ENCODE measurements at places on chromosomes 12 and 14.

DNA sequence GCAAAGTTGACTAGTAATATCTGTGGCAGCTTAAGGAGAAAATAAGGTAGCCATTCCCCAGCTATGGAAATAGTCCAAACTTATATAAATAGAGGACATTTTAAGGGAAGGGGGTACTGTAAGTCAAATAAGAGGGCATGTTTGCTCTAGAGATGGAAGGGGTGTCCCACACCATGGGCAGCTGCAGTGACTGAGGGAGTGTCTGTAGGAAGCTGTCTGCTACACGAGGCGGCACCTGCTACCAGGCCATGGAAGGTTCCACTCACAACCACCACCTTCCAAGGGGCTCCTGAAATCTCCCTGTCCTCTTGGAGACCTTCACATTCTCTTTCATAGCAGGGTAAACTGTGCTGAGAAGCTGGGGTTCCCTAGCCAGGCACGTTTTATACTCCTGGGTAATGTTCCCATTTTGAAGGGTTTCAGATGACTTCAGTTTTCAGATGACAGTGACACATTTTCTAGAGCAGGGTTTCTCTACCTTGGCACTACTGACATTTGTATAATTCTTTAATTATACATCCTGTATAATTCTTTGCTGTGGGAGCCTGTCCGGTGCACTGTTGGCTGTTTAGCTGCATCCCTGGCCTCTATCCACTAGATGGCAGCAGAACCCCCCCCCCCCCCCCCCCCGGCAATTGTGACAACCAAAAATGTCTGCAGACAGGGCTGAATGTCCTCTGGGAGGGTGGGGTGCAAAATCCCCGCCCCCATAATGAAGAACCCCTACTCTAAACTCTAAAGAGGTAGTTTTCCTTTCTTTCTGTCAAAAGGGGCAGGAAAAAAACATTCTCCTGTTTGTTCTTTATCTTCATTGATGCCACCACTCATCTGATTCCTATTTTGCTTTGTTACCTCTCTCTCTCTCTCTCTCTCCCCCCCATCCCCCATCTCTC lies 11.6 kb upstream of the SMCO2 start:
- no peak for DNase-seq

- no peak for DNase-seq
These were observed 751.0 kb upstream of the TMEM132C start for GRCh38 chr12:127515941-127516340.

DNA sequence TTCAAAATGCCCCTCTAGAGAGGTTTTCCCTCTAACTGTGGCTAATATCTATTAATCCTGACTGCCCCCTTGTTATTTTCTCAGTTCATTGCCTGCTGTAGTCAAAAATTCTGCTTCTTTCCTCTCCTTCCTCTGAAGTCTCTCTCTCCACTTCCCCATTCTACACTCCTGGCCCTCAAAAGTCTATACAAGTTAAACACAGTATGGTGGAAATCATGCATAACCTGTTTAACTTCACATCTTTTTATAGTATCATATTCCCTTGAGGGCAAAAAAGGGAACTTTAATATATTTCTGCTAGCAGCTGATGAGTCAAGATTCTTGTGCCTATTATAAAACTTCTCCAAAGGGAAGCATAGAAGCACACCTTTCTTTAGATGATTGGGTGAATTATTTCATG lies 16.7 kb downstream of the GRIP1 start:
- no peak for DNase-seq

GRCh38 chr14:104149617-104150135 lies 11.3 kb downstream of the KIF26A start:
- DNase-seq: no peak

DNA sequence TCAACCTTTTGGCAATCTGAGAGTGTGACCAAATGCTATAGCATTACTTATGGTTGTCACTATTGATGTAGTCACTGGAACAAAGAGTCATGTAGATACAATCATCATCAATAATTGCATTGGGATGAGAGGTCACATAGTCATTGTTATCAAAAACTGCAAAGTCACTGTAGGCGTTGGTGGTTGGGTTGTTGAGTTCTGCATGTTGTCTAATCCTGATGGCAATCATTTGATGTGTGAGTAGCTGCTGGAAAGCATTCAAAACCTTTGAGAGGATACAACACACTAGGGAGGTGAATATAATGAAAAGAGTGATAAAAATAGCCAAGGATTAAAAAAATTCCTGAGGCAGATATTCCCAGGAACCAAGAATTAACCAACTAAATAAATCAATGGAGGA lies 214.7 kb upstream of the SYT10 start:
- DNase-seq: no peak

GRCh38 chr14:54713379-54713778 lies 146.5 kb downstream of the SAMD4A start:
- DNase-seq: no peak

DNA sequence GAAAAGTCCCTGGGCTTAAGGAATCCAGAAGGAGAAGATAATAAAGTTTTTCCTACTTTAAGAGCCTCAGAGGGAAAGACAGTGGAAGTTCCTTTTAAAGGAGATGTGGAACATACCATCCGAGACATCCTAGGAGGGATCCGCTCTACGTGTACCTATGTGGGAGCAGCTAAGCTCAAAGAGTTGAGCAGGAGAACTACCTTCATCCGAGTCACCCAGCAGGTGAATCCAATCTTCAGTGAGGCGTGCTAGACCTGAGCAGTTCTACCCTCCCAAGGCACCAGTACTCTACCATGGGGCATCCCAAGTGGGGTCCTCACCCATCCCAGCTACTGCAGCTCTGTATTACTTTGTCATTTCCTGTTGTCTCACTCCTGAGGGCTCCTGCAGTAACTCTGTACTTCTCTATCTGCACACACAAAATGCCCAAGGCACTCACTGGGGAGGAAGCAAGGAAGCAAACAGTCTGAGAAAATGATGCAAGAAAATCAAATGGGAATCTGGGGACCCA lies 3.8 kb downstream of the TINF2 start:
- DNase-seq: no peak

- no peak for DNase-seq
These were observed 354.2 kb downstream of the TMEM132D start for GRCh38 chr12:129549656-129550055.

Measured in putamen (tissue), 1 donor.